Psoas muscle (tissue), 8 donors: ENCODE measurements at places on chromosomes 7 and 10.

GRCh38 chr7:44325201-44325671, at the start of gene CAMK2B:
TSS of gene CAMK2B (minus strand) at chr7:44325594. CDS start at chr7:44325421, 173 bp downstream.
- DNase-seq, result peak; percentile 25

- DNase-seq, result no peak
Measured at GRCh38 chr10:128747582-128748346, 621.5 kb upstream of the MKI67 start.

- DNase-seq, result no peak
Measured at GRCh38 chr10:132833421-132834111, 47.6 kb upstream of the NKX6-2 start.

DNA sequence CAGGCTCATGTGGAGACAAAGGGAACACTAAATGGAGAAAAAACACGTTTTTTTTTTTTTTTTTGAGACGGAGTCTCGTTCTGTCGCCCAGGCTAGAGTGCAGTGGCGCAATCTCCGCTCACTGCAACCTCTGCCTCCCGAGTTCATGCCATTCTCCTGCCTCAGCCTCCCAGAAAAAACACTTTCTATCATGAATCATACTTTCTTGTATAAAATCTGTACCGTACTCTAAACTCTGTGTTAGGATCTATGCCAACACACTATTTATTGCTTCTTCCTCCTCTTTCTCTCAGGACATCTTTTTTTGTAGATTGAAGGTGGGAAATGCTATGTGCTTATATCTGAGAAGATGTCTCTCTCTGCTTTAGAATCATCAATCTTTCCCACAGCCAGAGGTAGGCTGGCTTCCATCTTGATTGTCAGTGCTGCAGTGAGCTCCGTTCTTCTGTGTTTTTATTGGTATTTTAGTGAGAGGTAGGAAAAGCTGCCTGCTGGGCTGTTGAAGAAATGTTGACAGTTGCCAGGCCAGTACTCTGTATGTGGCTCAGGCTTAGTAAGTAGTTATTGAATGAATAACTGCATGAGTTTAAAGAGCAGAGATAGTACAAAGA, 101.1 kb downstream of the GPR85 start:
- no peak for DNase-seq

DNA sequence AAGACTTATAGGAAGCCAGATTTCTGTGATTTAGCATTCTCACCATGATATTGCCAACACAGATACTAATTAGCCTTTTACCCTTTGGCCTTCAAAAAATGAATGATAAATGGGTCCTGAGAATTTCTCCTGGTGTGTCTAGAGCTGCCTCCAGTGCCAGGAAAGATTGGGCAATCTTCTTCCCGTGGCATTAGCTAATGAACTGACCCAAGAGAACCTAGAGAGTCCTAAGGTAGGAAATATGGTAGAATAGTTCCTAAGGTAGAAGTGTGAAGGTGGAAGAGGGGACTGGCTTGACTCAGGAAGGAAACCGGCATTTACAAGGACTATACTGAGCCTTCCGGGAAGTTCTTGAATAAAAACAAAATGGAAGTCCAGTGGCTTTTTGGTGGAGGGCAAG, 133.1 kb downstream of the GFRA1 start:
- DNase-seq, result no peak

DNA sequence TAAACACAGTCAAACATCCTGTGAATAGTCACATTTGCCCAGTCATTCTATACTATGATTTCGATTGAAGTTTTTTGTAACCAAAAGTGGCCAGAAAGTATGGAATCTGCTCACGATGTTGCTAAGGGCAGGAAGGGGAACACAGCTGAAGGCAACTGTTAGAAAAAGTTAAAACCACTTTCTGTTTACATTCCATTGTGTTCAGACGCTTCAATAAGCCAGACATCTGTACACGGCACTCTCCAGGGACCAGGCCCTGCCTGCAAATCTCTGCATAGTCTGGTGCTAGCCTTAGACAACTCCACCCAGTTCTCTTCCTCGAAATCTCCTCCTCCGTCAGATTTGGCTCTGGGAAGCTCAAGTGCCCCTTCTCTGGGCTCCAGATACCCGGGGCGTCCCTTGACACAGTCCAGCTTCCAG, 17.1 kb upstream of the TMEM120A start:
- peak; percentile 78 for DNase-seq

DNA sequence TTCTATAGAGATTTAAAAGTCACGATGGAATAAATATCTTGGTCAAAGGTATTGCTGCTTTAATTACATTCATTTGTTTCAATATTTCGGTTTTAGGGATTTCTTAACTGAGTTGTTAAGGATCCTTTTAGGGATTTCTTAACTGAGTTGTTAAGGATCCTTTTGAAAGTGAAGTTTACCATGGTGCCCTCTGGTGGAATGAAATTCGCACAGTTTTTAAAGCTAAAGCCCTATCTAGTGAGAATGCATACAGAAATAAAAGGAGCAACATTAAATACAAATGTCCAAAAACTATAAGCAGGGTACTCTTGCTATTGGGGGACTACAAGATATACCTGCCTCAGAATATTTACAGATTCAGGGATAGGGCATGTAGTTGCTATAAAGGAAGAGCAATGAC, 193.7 kb downstream of the RNLS start:
- no peak for DNase-seq

- no peak for DNase-seq
Measured at GRCh38 chr7:73436031-73436929, 2.7 kb downstream of the FZD9 start.

DNA sequence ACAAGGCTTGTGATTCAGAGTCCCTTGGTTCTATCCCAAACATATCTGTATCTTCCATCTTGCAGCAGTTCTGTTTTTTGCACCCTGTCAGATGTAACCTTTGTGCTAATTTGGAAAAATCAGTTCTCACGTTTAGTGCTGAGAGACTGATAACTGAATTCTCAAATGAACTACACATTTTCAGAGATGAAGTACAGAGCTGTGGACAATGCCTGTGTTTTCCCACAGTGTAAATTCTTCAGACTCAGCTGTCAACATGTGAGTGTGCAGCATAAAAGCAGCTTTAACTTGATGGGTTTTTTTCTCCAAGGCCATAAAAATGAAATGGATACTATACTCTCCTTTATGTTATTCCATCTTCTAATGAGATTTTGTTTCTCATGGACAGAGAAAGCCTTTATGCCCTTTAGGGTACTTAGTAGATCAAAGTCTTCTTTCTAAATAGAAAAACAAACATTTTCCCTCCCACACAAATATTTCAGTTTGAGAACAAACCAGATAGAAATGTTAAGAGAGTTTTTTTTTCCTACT, 150.9 kb downstream of the SEMA3A start:
- DNase-seq, result no peak

GRCh38 chr7:158013085-158013668, 574.4 kb downstream of the PTPRN2 start:
- no peak for DNase-seq

DNA sequence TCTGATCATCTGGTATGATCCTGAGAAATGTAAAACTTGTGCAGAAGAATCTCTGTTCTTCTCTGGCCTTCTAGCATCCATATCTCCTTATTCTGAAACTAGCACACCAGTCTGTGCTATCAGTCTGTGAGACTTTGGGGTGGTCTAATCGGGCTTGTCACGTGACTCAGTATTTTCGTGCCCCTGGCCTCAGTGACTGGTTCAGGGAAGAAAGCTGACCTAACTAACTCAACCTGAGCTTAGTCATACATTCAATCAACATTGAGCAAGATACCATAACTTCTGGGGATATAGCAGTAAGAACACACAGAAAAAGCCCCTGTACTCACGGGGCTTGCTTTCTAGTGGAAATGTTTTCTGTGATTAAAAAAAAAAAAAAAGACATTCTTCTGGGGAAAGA, 109.3 kb downstream of the DKK1 start:
- no peak for DNase-seq

- no peak for DNase-seq
Measured at GRCh38 chr7:151342102-151342646, 562 bp downstream of the NUB1 start.

DNA sequence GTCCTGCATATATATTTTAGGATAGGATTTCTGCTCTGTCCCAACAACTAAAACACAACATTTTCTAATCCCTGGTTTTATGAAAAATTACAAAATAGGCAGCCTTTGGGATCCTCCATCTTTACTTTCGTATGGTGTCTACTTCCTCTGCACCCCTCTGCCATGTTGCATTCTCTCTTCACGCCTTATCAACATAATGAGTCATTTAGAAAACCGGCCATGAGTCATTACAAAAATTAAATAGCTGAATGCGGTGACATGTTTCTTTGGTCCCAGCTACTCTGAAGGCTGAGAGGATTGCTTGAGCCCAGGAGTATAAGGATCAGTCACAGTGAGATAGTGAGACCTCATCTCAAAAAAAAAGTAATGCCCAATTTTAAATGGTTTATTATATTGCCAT, 148.1 kb upstream of the CELF2 start:
- DNase-seq, result no peak

- DNase-seq, result no peak
Measured at GRCh38 chr7:21568762-21569161, 25.9 kb downstream of the DNAH11 start.

DNA sequence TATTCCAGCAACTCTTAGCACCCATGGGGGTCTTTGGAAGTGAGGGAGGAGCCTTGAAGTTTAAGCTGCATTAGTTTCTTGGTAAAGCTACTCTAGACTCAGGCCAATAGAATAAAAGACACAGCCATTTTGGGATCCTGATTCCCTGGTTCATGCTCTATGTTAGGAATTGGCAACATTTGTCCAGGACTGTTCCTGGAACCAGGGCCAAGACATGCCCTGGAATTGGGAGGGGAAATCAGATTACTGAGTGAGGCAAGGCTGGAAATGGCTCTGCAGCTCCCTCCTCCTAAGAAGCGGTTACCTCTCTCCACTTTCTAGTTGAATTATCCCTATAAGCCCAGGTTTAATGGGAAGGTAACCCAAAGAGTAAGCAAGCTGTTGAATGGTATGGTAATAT, 14.2 kb upstream of the BMPR1A start:
- DNase-seq, result no peak

DNA sequence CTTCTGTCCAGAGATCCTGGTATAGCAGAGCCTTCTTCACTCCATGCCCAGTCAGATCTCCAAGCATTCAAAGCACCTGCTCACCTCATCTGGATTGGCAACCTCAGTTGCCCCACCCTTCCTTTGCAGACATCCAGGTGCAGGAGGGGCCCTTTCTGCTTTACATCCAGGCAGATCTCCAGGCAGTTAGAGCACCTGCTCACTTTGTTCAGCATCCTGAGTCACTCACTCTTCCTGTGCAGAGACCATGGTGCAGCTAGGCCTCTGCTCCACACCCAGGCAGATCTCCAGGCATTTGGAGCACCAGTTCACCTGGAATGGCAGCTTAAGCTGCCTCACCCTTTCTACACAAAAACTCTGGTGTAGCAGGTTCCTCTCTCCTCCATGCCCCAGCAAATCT, 153.1 kb downstream of the CDK14 start:
- DNase-seq, result no peak
